Activated CD8-positive, alpha-beta memory T cell treated with anti-CD3 and anti-CD28 coated beads for 1 hour (primary cell): ENCODE measurements at places on chromosomes 7 and 10.
A peak's percentile ranks its signal among the peaks of the same experiment; 100 is the strongest.

GRCh38 chr7:135389971-135390370 lies 119.9 kb downstream of the CNOT4 start:
- DNase-seq = no peak

- no peak for DNase-seq
These were observed 8.1 kb downstream of the CNPY1 start for GRCh38 chr7:155538293-155538692.

DNA sequence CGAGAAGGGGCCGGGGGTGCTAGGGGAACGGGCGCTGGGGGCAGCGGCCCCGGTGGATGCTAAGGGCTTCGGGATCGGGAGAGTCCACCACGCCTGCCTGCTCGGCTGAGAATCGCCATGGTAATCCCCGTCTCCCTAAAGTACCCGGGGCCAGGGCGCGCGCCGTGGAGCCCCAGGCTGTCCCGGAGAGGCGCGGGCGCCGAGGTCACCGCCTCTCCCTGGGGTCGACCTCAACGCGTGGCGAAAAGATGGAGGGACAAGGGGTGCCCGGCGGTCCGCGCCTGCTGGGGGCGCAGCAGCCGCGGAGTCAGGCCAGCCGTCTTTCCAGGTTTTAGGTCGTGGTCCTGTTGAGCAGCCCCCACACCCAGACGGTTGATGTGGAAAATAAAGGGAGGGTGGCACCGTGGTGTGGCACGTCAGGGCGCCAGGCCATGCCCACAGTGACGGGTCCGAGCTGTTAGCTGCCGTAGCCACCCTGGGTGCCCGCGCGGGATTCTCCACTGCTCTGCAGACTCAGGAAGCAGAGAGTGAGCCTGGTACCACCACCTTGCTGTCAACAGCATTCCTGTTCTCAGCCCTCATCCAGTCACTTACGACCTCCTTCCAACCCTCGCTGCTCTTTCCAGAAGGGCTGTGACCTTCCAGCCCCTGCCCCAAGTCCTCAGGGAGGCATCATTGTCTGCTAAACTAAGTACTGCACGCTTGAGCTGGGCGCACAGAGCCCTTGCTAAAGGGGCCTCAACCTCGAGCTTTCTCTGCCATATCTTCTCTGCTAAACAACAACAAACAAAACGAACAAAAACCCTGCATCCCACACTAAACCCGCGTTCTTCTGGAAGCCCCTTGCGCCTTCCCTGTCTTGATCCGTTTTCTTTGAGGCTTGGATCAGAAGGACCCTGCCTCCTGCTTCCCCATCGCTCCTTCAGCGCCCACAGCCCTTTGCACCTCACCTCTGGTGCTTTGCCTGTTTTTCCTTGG lies 666 bp downstream of the SMKR1 start:
- DNase-seq = no peak

DNA sequence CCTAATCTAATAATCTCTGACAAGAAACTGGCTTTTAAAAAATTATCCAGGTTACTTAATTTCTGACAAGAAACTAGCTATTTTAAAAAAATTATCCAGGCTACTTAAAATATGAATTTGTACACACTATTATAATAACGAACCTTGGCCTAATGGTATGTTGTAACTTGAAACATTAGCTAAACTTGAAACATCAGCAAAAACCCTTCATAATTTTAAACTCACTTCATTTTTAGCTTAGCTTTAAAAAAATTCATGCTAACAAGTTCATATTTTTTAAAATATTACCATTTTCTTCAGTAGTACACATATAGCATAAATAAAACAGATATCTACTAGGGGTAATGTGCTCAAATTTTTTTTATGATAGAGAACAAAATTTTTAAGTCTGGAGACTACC lies 35.6 kb downstream of the BRAF start:
- no peak for DNase-seq

- DNase-seq = no peak
These were observed 7.0 kb upstream of the ACTR3C start for GRCh38 chr7:150330211-150330885.

GRCh38 chr7:1942243-1942940 lies 272.3 kb downstream of the ELFN1 start:
- no peak for DNase-seq

GRCh38 chr7:96786261-96786997 lies 76.8 kb upstream of the SEM1 start:
- DNase-seq = no peak

GRCh38 chr10:114010316-114010715 lies 33.4 kb upstream of the ADRB1 start:
- no peak for DNase-seq

- no peak for DNase-seq
These were observed 104.6 kb upstream of the INSIG1 start for GRCh38 chr7:155192961-155193640.

DNA sequence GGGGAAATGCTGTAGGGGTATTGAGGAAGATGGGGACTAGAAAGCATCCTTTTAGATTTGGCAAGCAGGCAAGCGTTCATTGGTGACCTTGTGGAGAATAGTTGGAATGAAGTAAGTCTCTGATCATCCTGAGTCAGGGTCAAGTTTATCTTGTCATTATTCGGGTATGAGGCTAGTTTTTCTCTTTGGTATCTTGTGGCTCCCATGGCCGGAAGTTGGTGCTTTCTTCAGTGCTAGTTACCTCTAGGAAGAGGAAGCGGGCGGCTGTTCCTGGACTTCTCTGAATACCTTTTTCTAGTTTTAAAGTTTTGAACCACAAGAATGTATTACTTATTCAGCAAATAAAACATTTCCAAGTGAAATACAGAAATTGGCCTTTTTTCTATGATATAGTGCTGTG lies 9.2 kb downstream of the CREM start:
- DNase-seq = no peak

GRCh38 chr10:47179291-47179647 lies 120.7 kb upstream of the GDF10 start:
- no peak for DNase-seq

DNA sequence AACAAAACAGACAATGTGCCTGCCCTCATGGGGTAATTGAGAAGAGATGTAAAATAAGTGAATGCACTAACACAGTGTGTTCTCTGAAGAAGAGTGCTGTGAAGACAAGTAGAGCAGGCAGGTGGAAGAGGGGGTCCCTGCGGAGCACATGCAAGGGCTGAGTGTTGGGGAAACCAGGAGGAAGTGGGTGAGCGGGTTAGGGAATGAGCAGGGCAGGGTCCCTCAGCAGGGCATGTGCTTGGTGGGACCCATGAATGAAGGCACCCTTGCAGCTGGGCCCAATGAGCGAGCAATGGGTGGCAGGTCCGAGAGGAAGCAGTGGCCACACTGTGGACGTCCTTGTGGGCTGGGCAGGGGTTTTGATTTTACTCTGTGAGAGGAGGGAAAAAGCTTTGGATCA lies 376.6 kb upstream of the COBL start:
- DNase-seq = no peak

DNA sequence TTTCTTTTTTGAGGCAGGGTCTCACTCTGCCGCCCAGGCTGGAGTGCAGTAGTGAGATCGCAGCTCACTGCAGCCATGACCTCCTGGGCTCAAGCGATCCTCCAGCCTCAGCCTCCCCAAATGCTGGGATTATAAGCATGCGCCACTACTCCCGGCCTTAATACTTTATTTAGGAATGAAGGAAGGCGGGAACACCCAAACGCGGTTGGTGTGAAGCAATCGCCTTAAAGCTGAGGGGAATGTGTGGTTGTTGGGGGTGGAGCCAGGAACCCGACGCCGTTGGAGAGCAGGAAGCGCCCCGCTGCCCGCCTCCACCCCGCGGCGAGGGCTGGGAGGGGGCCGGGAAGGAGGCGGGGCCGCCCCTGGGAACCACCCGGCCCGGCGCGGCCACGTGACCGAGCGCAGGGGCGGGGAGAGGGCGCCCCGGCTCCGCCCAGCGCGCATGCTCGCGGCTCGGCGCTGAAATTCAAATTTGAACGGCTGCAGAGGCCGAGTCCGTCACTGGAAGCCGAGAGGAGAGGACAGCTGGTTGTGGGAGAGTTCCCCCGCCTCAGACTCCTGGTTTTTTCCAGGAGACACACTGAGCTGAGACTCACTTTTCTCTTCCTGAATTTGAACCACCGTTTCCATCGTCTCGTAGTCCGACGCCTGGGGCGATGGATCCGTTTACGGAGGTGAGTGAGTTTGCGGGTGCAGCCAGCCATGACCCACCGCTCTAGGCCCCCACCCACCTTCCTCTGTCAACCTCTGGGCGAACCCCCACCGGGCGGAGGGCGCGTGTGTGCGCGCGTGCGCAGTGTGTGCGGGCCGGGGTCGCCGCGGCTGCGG lies at the start of gene ANLN:
ANLN (plus strand) TSS at position 492 of the 828 bp plus-strand sequence; CDS start at position 657, 165 bp downstream.
- DNase-seq = peak; percentile 77

- DNase-seq = no peak
These were observed 49.3 kb downstream of the PPP1R17 start for GRCh38 chr7:31735991-31736982.
